SW 1271 (cell line): ENCODE measurements at places on chromosomes 5 and 9.

GRCh38 chr5:122665051-122665450 is 109.8 kb upstream of the SNX2 start:
- DNase-seq: no peak

GRCh38 chr5:150311015-150311692 is 8.4 kb upstream of the ARSI start:
- DNase-seq: no peak

GRCh38 chr9:79221084-79221483 is 350.7 kb upstream of the TLE4 start:
- DNase-seq: peak; percentile 70

GRCh38 chr9:118273048-118273447 is 568.8 kb downstream of the TLR4 start:
- DNase-seq: no peak

- no peak for DNase-seq
Measured at GRCh38 chr9:122816163-122816867, 12.1 kb downstream of the PDCL start.

GRCh38 chr5:172958331-172959046 is 735 bp upstream of the RPL26L1 start:
- DNase-seq: peak; percentile 39

- DNase-seq: no peak
Measured at GRCh38 chr5:1723957-1724821, 75.4 kb downstream of the MRPL36 start.

DNA sequence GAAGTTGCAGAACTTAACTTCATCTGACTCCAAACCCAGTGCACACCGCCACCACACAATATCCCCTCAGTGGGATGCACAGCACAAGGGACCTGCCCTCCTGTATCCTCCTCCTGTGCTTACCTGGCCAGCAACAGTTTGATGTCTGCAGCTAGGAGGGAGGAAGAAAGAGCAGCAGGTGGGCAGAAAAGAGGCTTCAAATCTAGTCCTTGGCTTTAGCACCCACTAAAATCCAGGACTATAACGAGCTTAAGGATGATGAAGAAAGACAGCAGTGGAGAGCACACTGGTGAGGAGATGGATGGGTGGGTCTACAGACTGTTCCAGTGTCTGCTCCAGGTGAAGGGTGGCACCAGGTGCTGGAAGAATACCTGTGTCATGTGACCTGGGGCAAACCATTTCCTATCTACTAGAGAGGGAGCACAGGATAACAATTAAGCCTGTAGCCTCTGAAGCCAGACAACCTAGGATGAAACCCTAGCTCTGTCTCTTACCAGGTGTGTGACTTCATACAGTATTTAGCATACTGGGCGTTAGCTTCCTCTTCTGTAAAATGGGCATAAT is 100.0 kb downstream of the SH3TC2 start:
- DNase-seq: no peak

DNA sequence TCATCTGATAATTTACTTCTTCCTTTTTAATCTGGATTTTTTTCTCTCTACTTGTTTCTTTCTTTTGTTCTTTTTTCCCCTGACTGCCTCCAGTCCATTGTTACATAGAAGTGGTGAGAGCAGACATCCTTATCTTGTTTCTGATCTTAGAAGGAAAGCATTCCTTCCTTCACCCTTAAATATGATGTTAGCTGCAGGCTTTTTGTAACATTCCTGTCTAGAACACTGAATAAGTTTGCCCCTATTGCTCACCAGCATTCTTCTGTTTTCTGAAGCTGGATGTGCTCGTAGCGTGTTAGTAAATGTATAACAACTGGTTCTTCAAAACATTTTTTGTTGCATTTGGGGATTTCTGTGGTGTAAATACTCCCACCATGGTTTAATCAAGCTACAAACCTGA is 136.7 kb upstream of the NFIL3 start:
- DNase-seq: no peak

DNA sequence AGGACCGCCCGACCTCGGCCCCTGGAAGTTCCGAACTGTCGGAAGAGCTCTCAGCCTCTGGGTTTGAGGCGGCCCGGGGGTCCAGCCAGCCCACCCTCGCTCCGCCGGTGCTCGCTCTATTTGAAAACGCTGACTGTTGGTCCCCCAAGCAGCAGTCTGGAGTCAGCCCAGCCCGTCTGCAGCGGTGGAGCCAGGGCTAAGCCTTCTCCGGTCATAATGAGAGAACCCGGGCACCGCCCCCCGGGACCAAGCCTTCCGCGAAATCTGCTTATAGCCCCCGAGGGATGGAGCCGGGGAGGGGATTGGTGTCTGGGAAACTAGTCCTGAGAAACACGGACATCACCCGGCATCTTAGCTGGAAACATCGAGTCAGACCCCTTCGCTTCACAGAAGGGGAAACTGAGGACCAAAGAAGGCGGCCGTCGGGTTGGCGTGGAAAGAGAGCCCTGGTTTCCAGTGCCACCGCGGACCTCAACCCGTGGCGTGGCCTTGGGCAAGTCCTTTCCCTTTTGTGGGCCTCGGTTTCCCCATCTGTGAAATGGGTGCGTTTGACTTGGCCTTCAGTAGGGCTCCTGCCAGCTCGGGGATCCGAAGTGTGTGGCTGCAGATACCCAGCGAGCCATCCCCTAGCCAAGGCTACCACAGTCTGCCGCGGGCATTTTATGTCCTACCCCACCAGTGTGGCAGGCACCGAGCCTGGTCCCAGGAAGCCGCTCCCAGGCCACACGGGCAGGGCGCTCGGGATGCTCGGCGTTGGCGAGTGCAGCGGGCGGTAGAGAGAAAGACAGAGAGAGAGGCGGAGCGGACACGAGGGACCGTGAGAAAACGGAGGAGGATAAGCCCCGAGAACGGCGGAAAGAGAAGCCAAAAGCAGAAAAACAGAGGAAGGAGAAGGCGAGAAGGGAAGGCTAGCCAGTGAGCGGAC is 857 bp downstream of the ADAM19 start:
- peak; percentile 47 for DNase-seq

DNA sequence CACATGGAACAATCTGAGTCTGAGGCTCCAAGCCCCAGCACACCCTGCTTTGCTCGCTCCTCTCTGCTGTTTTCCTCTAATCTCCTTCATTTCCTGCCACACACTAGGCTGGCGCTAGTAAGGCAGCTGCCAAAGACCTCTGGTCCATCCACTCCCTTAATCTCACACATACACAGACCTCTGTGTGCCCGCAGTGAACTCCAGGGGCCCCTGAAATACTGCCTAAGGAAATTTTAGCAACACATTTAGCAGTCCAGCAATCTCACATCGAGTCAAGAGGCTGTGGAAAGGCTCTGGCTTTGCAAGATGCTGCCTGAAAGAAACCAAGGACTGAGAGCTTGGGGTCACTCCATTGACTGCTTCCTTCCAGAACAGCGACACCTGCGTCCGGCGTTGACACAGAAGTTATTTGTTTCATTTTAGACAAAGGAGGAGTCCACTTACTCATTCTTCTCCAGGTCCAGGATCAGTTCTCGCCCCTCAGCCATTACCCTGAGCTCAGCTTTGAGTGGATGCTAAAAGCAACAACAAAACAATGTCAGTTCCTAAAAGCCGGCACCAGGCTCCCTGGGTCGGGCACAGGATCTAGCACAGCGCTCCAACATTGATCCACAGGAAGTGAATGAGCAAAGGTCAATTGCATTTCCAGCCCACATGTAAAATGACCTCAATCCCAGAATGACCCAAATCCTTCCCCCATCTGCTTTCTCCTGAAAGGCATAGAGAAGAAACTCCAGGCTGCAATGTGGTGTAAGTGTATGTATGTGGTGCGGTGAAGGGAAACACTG is 11.5 kb downstream of the ADAM19 start:
- DNase-seq: no peak

DNA sequence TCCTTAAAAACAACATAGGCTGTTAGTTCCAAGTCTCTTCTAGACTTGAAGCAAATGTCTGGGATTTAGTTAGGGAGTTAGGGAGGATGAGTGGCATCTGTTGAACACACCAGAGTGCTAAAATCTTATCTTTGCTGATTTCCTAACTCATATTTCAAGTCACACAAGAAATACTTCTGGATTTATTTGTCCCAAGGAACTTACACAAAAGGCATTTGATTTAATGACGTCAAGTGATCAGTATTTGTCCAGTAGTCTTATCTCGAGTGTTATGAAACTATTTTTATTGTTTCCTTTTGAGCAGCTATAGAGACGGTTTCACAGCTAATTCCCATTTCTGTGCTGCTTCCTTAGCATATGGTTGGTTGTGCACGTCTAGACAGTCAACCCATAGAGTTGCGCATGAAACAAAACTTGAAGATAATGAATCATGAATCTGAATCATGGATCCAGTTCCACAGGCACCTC is 140.5 kb upstream of the TUT7 start:
- DNase-seq: no peak

DNA sequence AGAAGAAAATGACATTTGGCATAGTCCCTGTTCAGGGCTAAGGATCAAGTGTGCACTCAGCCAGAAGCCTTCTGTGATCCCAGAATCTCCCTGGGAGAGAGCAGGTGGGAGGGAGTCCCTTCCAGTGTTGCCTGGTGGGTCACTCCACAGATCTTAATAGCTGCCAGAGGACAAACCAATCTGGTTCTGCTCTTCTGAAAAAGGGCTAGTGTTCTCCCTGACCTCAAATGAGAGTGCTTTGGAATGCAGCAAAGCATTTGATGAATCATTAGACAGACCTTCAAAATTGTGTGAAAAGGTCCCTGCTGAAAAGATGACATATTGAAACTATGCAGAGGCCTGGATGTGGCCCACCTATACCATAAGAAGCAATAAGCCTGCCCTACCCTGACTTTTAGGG is 339.7 kb downstream of the TMEM232 start:
- DNase-seq: peak; percentile 19

GRCh38 chr9:131700765-131701435 is 39.0 kb downstream of the RAPGEF1 start:
- DNase-seq: no peak

DNA sequence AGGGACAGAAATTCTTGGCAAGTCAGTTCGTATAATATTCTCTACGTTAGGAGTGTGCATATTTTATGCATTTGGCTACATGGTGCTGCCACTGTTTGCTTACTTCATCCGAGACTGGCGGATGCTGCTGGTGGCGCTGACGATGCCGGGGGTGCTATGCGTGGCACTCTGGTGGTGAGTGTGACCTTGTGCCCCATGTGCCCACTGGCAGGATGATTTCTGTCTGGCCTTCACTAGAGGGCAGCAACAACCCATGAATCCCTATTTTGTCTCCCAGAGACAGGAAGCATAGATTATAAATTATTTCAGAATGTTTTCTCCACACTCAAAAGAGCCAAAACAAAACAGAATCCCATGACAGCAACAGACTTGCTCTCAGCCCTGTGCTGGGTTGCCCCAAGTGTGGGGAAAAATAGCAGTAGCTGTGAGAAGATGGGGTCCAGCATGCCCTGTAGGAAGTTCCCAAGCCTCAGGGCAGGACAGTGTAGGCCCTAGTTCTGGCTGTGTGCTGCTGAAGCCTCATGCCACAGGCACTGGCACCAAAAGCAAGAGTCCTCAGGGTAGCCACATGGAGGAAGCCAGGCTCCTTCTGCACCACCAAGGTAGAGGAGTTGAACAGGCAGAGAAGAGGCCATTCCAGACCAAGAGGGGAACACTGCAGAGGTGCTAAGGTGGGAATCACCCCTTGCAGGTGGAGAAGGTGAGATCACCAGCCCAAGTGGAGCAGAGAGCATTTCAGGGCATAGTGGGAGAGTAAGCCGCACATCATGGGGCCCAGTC is 16.0 kb downstream of the SLC22A5 start:
- DNase-seq: peak; percentile 65

DNA sequence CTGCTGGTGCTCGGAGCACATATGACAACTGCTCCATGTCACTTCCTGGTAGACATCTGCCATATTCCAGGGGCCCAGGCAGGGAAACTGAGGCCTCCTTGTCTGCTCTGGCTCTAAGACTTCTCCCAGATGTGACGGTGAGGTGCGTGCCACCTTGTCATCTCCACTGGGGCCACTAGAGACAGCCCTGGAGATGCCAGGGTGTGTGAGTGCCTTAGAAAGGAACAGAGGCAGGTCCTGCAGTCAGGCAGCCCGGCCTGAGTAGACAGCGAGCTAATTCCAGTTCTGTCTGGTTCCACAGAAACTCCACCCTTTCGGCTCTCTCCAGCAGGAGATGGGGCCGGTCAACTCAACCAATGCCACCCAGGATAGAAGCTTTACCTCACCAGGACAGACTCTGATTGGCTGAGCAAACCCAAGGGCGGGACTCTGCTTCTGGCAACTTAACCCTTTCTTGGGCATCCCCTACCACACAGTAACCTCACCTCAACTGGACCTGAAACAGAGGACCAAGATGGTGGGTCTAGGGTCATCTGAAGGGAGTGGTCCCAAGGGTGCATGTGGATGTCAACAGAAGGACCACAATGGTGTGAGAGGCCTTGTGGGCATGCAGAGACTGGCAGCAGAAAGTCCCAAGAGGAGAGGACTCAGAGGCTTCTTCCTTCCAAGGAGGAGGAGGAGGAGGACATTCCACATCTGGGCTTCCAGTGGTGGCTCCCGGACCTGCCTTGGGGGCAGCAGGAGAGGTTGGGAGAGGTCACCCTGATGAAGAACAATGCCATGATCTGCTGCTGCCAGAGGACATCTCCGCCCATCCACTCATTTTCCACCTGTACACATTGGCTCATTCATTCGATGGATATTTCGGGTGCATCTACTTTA is 77.7 kb downstream of the RGS3 start:
- no peak for DNase-seq

- DNase-seq: no peak
Measured at GRCh38 chr9:128903871-128904620, 16.7 kb upstream of the PHYHD1 start.

DNA sequence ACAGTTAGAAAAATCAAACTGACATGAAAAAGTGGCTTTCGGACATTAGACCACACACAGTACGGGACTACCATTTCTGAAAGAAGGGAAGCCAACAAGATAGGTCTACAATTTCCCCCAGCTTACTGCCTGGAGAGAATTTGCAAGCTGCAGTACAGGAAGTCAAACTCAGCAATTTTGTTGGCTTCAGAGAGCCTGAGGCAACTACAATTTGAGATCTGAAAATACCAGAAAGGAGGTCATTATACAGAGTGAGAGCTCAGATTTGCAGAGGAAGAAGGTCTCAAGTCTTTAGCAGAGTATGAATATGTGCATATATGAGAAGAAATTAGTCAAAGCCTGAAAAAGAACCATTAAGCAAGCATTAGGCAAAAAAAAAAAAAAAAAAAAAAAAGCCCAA is 83.0 kb downstream of the OXCT1 start:
- no peak for DNase-seq
